ENCODE measurements at places on chromosomes 16 and 17.

DNA sequence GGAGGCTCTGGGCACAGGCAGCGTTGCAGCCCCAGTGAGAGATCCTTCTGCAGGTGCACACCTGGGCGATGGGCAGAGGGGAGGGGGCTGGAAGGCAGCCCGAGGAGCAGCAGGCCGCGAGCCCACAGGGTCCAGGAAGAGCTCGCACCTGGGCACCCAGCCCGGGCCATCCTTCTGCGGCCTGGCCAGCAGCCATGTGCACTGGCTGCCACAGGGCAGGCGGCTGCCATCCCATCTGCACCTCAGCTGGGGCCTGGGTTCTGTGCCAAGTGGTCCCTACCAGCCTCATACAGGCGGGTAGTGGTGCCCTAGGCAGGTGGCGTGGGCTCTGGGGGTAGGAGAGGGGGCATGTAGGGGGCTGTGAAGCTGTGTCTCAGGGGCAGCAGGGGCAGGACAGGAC lies 197.2 kb downstream of the RBFOX3 start:
- H3K27ac ChIP-seq: no peak overlapping the region
- H3K27me3 ChIP-seq: peaks cover 5% of the 10 kb centered on the region
- H3K4me3 ChIP-seq: no peak overlapping the region
- no peaks in the 10 kb centered on the region for H3K4me1 ChIP-seq
- no peaks in the 10 kb centered on the region for H3K36me3 ChIP-seq

DNA sequence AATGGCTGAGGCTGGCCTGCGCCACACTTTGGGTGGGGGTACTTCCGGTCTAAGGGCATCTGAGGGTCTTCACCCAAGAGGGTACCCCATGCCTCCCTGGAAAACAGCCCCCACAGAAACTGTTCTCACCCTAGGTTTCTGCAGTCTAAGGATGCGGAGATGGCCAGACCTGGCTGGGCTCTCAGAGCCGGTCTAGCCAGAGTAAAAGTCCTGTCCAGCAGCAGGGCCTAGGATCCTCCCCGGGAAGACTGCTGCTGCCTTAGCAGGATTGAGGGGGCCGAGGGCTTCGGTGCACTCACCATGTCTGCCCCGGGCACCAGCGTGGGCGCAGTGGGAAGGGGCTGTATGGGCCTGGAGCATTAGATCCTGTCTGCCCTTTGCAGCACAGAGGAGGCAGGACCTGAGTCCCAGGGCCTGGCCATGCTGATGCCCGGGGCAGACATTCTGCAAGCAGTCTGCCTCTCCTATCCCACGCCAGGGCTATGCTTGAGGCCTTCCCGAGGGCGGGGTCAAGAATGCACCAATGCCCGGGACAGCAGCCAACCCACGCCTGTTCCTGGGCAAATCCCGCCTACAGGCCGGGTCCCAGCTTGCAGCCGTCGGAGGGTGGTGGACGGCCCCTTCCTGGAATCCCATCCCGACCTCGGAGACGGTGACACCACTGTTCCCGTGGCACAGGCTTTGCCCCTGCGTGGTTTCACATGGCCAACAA lies 54.7 kb downstream of the CBFA2T3 start:
- no peaks in the 10 kb centered on the region for H3K36me3 ChIP-seq
- no peak overlapping the region for H3K27ac ChIP-seq
- DNase-seq: no peak
- H3K4me3 ChIP-seq: no peak overlapping the region
- peaks cover 2% of the 10 kb centered on the region for H3K27me3 ChIP-seq

DNA sequence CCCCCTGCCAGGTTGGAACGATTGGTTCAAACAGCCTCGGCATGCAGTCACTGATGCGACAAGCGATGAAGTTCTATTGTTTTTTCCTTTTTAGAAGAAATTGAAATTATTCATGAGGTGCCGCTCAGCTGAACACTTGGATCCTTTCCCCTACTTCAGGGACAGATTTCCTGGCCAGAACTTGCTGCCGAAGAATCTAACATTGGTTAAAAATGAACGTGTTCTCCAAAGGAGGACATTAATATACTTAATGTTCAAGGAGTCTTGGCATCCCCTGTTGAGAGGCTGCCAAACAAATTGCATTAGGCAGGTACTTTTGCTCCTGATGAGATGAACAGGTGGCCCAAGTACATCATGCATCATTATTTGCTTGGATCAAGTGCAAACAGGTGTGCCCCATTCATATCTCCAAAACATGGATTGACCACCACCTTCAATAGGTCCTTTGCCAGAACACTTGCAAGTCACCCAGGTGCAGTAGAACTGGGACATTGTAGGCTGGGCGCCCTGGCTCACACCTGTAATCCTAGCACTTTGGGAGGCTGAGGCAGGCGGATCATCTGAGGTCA lies 437.2 kb downstream of the HAPSTR1 start:
- no peak for DNase-seq
- H3K27me3 ChIP-seq: no peaks in the 10 kb centered on the region
- H3K4me1 ChIP-seq: no peaks in the 10 kb centered on the region
- H3K4me3 ChIP-seq: no peak overlapping the region
- no peaks in the 10 kb centered on the region for H3K36me3 ChIP-seq

- H3K4me3 ChIP-seq: no peak overlapping the region
- no peak for DNase-seq
- H3K4me1 ChIP-seq: no peaks in the 10 kb centered on the region
- peaks cover 30% of the 10 kb centered on the region for H3K36me3 ChIP-seq
- H3K27me3 ChIP-seq: no peaks in the 10 kb centered on the region
These were observed 43.7 kb upstream of the GOSR1 start for GRCh38 chr17:30433514-30433913.
